ENCODE measurements at places on chromosomes 12 and 14.

- H3K27ac ChIP-seq = no peak overlapping the region
- H3K36me3 ChIP-seq = no peaks in the 10 kb centered on the region
- H3K4me1 ChIP-seq = no peaks in the 10 kb centered on the region
- DNase-seq = no peak
Measured at GRCh38 chr14:82999802-83000201, 1466.1 kb upstream of the SEL1L start.

GRCh38 chr12:109650808-109651207, 62.8 kb upstream of the FAM222A start:
- no peak for DNase-seq
- H3K27ac ChIP-seq = no peak overlapping the region
- H3K4me1 ChIP-seq = no peaks in the 10 kb centered on the region

GRCh38 chr12:121575952-121576625, 4.7 kb downstream of the KDM2B start:
- H3K27me3 ChIP-seq = no peaks in the 10 kb centered on the region
- peaks cover 8% of the 10 kb centered on the region for H3K36me3 ChIP-seq
- H3K27ac ChIP-seq = peak overlapping the region; percentile 66
- no peak overlapping the region for H3K4me3 ChIP-seq
- H3K4me1 ChIP-seq = peaks cover 38% of the 10 kb centered on the region
- DNase-seq = no peak

- no peak overlapping the region for H3K4me3 ChIP-seq
- H3K27ac ChIP-seq = no peak overlapping the region
- DNase-seq = no peak
- no peaks in the 10 kb centered on the region for H3K4me1 ChIP-seq
- H3K36me3 ChIP-seq = peaks cover 13% of the 10 kb centered on the region
- H3K27me3 ChIP-seq = no peaks in the 10 kb centered on the region
Measured at GRCh38 chr14:100523843-100524169, 63.4 kb downstream of the BEGAIN start.

GRCh38 chr12:100311317-100311716, 44.3 kb downstream of the SCYL2 start:
- peaks cover 9% of the 10 kb centered on the region for H3K36me3 ChIP-seq
- H3K4me1 ChIP-seq = no peaks in the 10 kb centered on the region
- H3K27me3 ChIP-seq = no peaks in the 10 kb centered on the region
- H3K4me3 ChIP-seq = no peak overlapping the region

- H3K4me3 ChIP-seq = no peak overlapping the region
- no peaks in the 10 kb centered on the region for H3K27me3 ChIP-seq
- DNase-seq = no peak
- no peak overlapping the region for H3K27ac ChIP-seq
Measured at GRCh38 chr12:88623777-88624548, 43.7 kb upstream of the KITLG start.

DNA sequence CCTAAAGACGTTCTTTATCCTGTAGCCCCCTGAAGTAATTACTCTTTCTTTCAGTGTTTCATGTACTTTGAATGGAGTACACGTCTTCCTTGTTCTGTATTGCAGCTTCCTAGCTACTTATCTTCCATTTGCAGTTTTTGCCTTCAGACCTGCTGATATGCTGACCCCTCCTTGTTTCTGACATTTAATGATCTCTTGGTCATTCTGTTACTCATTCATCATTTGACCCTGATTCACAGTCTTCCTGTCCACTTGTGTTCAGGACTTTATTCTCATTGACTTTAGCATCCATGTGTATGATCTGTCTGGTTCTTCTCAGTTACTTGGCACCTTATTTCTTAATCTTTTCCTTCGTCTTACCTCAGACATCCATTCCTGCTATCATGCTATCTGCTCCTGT, 22.2 kb downstream of the CPSF2 start:
- H3K4me1 ChIP-seq = peaks cover 3% of the 10 kb centered on the region
- DNase-seq = no peak
- H3K4me3 ChIP-seq = no peak overlapping the region
- no peak overlapping the region for H3K27ac ChIP-seq
- peaks cover 17% of the 10 kb centered on the region for H3K36me3 ChIP-seq
- no peaks in the 10 kb centered on the region for H3K27me3 ChIP-seq

Data from thoracic aorta (tissue), 2 donors.